Stimulated activated naive CD4-positive, alpha-beta T cell treated with Interleukin-2 at 50 U/mL for 16 hours (primary cell): ENCODE measurements at places on chromosomes 2 and 18.
A peak's percentile ranks its signal among the peaks of the same experiment; 100 is the strongest.

DNA sequence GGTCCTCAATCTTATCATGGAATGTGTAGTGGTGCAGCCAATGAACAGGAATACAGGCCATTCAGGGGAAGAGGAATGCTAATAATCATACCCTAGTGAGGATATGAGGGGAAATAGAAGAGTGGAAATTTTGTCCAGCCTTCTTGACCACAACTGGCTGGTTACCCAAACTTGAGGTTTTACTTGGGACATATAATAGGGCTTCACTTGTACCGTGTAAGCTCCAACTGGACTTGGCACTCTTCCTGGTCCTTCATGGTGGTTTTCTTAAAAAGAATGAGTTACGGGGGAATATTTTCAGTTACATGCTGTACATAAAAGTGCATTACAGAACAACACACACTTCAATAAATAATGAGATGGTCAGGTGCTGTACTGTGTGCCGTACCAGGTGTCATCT lies 234.9 kb upstream of the RASGRP3 start:
- DNase-seq, result no peak

- DNase-seq, result no peak
These were observed 38.4 kb upstream of the PAPOLG start for GRCh38 chr2:60717691-60718090.

GRCh38 chr18:69715191-69715795 lies 232.4 kb downstream of the CD226 start:
- DNase-seq, result no peak

DNA sequence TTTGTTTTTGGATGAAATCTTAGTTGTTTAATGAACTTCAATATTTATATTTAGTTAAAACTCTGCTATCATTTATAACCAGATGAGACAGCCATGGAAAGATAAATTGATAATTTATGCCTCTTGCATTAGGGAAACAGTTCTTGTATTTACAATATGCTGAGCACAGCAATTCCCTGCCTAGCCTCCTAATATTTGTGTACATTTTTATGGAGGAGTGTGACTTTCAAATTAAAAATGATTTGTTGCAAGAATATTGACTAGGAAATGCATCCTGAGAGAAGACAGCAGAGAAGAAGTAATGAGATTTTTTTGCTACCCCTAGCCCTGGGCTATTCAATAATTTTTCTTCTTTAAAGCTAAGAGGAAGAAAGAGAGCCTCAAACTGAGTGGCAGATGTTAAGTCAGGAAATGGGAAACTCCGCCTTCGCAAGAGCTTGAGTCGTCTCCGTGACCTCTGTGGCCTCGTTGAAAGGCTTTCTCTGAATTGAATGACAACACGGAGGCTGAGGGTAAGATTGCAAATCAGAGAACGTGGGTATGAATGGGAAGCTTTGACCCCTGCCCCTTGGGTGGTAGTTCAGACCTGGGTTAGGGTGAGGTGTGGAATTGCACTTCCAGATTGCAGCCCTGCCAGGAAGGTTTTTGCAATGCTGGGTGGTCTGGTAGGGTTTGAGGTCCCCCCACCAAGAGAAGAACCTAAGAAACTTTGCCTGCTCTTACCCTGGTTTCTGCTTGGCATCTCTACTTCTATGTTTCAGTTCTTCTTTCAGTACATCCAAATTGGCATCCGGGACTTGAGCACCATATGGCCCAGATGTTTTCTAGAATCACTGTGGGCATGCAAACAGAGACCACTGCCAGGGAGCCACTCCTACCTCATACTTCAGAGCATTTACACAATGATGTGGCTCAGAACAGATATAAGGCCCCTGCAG lies 210.3 kb upstream of the RBMS1 start:
- DNase-seq, result no peak

DNA sequence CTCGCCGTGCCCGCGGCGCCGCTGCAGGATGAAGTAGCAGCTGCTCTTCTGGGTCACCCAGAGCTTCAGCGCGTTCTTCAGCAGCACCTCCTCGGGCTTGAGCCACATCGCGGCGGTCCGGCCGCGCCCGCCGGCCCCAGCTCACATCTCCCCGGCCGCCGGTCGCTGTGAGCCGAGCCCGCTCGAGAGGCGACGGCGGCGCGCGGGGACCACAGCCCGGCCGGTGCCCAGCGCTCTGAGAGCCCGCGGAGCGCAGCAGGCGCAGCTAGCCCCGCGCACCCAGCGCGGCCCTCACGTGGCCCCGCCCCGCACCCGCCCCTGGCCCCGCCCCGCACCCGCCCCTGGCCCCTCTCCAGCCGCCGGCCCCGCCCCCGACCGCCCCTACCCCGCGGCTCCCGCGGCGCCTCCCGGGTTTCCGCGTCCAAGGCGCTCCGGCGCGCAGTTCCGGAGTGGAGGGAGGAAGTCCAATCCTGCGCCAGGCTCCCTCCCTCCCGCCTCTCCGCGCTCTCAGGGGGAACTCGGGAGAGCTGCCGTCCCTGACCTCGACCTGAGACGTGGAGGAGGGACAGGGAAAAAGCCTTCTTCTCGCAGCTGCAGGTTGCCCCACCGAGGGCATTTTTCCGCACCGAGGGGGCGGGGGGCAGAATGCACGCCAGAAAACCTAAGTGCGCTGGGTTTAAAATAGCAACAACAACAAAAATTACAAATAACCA lies at the start of gene TBC1D8:
TBC1D8 (minus strand) TSS at position 237 of the 713 bp plus-strand sequence; CDS start at position 108, 129 bp downstream.
- peak; percentile 51 for DNase-seq

DNA sequence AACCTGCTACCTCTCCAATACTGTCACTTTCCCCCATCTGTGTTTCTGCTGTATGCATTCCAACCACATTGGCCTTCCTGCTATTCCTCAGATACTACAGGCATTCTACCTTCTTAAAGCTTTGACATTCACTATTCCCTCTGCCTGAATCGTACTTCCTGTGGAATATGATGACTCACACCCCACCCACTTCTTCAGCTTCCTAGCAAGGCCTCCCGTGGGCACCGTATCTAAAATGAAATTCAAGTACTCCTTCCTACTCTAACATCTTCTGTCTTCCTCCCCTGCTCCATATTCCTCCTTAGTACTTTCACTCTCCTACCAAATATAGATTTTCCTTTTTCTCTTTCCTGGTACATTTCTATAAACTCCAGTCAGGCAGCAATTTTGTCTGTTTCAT lies 710.4 kb downstream of the RNF144A start:
- DNase-seq, result no peak

DNA sequence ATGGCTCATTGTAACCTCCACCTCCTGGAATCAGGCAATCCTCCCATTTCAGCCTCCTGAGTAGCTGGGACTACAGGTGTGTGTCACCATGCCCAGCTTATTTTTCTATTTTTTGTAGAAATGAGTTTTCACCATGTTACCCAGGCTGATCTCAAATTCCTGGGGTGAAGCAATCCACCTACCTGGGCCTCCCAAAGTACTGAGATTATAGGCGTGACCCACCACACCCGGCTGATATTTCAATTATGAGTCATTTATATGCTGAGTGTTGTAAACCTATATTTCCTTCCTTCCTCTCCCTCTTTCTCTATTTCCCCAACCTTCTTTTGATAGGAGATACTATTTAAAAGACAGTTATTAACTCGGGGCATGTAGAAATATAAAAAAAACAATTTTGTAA lies 469.6 kb upstream of the ID2 start:
- DNase-seq, result no peak

DNA sequence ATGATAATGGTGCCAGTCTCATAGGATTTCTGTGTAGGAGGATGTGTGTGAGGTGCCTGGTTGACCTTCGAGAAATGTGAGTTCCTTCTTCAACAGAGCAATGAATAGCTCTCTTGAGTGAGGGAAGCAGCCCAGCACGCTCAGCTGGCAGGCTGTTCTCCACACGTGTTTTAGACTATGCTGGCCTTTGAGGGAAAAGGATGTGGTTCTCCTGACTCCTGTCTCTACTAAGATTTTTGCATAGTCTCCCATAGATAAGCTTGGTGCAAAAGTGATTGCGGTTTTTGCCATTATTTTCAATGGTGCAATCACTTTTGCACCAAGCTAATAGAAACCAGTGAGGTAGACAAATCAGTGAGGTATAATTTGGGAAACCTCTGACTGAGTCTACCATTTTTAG lies 284.1 kb downstream of the SLC4A3 start:
- DNase-seq, result no peak

DNA sequence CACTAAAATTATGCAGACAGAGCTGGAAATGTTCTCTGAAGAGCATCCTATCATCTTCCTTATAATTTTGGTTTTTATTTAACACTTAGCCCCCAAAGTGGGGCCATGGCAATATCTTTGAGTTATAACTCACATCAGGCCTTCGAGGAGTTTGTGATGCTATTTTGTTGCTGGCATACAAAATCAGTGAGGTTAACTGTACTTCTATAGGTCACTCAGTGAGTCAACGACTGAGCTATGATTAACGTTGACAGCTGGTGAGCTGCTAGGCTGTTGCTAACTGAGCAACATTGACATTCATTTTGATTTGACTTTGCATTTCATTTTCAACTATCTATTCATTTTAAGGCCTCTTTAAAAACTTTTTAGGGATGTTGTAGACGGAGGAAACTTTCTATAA lies 50.0 kb downstream of the GPD2 start:
- DNase-seq, result no peak

DNA sequence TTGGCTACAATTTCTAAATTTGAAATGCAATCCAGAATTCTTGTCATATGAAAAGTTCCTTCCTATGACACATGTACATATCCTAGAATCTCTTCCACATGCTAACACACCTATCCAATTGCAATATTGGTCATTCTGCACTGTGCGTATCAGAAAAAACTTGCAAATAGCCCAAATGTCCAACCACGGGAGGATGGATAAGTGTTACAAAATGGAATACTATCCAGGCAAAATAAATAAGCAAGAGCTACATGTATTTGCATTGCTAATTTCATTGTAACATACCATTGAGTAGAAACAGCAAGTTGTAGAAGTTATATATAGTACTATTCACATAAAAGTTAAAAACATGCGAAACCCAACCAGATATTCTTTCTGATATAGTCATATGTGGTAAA lies 15.6 kb upstream of the RHOB start:
- no peak for DNase-seq

- DNase-seq, result no peak
These were observed 1497.5 kb downstream of the DPP10 start for GRCh38 chr2:115939902-115940301.

GRCh38 chr18:21960189-21960588 lies 209.2 kb upstream of the GATA6 start:
- no peak for DNase-seq

- DNase-seq, result no peak
These were observed 11.9 kb downstream of the NGEF start for GRCh38 chr2:233000886-233001750.

GRCh38 chr18:23609390-23610023 lies 23.2 kb upstream of the NPC1 start:
- DNase-seq, result no peak

- DNase-seq, result no peak
These were observed 11.4 kb upstream of the SLC35F6 start for GRCh38 chr2:26752656-26753055.

GRCh38 chr2:134917360-134917865 lies 1.2 kb upstream of the CCNT2 start:
- DNase-seq, result no peak

DNA sequence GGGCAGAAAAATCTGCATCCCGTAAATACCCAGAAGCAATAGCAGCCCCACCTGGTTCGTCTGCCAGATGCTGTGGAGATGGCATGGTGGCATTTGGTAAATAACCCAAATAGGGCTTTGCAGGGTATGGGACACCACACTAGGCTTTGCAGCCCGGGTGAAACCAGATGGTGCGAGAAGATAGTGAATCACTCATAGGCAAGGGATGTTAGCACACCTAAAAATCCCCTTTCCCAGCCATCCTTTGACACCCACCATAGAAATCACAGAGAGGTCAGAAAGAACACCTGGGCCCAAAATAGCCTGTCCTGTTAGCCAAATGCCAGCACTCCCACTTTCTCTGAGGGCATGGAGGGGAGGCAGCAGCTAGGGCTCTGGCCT lies 47.6 kb downstream of the BCL11A start:
- DNase-seq, result no peak

GRCh38 chr2:222671259-222672067 lies at the start of gene MOGAT1:
TSS of gene MOGAT1 (plus strand) at chr2:222671658. CDS start at chr2:222671786, 128 bp downstream.
- no peak for DNase-seq

DNA sequence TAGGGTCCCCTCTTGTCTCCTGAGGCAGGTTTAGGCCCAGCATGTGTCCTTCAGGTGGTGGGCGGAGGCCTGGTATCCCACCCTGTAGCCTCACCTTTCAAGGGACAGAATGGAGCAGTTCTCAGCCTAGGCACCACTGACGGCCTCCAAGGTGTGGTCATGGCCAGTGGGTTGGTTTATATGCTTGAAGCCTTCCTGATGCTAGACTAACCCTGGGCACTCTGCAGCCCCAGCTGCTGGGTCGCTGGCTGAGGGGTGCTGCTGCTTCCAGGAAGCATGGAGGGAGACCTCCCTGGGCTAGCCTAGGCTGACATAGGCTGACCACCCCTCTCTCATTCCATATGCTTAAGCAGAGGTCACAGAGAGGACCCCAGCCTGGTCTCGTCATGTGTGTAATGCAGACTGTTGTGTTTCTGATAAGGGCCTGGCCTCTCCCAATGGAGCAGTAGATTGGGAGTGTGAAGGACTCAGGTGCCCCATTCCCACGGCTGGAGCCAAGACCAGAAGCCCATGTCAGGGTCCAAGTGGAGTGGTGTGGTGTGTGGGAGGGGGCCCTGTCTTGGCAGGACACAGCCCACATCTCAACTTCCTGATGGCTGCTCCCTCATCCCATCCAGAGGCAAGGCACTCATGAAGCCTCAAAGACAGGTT lies 206.6 kb downstream of the DYSF start:
- DNase-seq, result no peak
